LoVo (cell line): ENCODE measurements at places on chromosomes 4 and X.

GRCh38 chr4:173878701-173879100 is 348.7 kb upstream of the HAND2 start:
- no peak for DNase-seq

DNA sequence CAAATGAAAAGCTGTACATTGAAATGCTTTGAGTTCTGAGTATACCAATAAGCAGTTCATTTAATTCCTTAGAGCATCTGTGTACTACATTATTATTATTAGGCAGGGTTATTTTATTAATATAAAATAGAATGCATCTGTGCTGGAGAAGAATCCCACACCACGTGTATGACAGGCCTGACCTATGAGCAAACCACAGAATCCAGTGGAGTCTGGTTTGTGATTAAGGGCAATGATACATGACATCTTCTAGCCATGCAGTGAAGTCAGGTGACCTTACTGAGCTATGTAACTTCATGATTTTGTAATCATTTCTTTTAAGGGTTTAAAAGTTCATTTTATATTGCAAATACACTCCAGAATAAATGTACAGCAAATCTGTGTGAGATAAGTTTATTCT is 1165.0 kb upstream of the TENM3 start:
- DNase-seq, result no peak

GRCh38 chr4:73735231-73735630 is 5.1 kb upstream of the CXCL8 start:
- DNase-seq, result no peak

DNA sequence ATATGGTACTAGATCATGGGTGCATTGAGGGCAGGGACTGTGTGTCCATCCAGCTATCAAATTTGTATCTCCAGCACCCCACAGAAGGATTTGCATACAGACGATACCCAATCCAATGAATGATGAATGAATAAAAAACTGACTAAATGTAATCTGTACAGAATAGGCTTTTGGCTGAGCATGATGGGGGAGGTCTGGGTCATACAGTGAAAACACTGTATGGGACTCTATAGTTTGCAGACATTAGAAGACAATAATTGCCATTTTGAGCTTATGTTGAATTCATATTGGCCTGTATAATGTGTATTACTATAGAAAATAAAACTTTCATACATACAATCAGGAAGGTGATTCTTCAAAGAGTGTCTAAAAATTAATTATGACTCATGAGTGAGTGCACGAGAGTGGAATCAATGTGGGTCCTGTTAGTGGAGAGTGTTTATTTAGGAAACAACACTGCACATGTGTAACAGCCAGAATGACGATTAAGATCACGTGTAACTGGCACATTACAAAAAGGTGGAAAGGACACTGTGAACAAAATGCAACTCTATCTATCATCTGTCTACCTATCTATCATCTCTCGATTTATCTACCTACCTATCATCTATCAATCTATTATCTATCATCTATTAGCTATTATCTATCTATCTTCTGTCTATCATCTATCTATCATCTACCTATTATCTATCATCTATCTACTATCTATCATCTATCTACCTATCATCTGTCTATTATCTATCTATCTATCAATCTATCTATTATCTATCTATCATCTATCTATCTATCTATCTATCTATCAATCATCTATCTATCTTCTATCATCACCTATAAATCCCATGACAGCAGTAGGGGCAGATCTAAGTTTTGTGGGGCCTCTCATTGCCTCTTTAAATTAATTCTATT is 201.3 kb downstream of the PTTG2 start:
- no peak for DNase-seq

DNA sequence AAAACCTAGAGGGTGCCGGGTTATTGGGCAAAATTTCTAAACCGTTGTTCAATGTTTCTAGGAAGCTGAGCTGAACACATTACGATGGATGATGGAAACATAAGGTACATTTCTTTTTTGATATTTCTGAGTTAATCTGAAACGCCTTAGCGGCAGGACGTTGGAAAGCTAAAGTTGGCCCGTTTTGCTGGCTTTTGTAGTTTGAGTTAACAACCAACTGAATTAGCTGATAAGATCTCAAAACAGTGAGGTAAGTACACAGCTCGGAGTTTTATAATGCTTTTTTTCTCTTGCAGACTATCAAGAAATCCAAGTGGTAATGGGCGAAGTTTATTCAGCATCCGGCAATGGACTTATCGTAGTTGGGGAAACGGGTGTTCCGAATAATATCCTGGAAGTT is 73.5 kb downstream of the PRSS12 start:
- DNase-seq, result no peak

DNA sequence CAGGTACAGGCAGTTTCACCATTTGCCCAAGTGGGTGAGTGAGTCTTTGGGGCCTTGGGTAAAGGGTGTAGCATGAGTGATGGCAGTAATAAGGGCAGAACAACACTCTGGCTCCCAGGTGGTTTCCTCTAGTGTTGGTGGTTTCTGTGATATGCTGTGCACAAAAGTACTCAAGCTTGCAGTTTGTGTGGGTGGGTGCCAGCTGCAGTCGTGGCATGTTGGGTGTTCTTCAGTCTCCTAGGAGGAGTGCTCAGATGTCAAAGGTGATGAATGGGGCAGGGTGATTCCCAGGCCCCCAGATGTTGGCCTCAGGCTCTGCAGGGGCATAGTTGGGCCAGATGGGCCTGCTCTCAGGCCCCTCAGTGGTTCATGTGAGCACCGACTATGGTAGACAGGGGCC is 166.1 kb upstream of the KLF8 start:
- DNase-seq, result no peak

- peak; percentile 6 for DNase-seq
Observed at GRCh38 chr4:99447079-99447478, 11.9 kb upstream of the ADH7 start.

- no peak for DNase-seq
Observed at GRCh38 chrX:152915541-152916241, 17.8 kb downstream of the ZNF185 start.

DNA sequence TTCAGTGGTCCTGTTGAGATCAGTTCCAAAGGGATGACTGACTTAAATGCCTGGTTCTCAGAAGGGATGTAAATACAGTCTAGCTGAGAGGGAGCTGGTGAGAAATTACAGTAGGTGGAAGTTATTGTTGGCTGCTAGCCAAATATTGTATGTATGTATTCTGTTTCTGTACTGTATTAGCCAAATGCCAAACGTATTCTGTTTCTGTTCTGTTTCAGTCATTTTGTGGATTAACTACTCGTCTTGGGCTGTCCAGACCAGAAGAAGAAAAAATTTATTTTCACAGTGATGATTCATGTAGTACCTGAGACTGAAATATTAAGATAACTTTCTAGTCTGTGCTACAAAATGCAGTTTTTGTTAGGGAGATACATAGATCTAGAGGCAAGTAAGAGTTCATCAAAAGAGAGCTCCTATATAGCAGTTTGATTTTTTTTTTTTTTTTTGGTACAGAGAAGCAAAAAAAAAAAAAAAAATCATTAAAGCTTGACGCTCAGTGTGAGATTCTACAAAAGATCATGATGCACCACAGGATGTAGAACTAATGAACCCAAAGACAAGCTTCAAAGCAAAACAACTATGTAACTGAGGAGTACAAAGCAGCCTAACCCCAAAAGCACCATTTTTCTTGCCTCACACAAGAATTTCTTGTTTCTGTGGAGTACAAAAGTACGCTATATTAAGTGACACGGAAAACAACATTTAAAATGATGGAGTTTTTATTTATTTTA is 54.8 kb downstream of the CASP6 start:
- DNase-seq, result no peak

GRCh38 chr4:39285111-39285795 is 80.9 kb downstream of the RFC1 start:
- DNase-seq, result no peak

DNA sequence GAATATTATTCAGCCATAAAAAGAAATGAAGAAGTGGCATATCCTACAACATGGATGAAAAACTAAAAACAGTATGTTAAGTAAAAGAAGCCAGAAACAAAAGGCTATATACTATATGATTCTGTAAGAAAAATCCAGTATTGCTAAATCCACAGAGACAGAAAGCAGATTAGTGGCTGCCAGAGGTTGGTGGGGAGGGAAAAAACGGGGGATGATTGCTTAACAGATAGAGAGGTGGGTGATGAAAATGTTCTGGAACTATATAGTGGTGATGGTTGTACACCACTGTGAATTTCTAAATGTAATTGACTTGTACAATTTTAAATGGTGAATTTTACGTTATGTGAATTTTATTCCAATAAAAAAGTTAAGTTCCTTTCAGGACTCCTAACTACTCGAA is 157.6 kb upstream of the SH3RF1 start:
- DNase-seq, result no peak

DNA sequence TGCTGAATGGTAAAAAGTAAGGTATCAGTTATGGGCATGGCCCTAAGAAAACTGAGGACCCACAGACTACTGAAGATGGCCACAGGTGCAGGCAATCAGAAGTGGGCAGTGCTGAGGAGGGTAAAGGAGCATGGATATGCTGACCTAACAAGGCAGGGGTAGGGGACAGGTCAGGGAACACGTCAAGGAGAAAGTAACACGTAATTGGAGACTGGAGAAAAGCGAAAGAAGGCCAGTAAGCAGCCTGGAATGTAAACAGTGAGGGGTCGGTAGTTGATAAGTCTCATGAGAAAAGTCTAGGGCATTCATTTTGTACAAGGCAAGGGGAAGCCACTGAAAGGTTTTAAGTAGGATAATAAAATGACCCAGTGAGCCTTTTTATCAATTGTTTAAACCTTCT is 153.3 kb downstream of the PRDM5 start:
- DNase-seq, result peak; percentile 1

GRCh38 chrX:21438792-21439191 is 64.6 kb downstream of the CNKSR2 start:
- no peak for DNase-seq

GRCh38 chr4:185370268-185370949 is 25.3 kb downstream of the LRP2BP start:
- no peak for DNase-seq

DNA sequence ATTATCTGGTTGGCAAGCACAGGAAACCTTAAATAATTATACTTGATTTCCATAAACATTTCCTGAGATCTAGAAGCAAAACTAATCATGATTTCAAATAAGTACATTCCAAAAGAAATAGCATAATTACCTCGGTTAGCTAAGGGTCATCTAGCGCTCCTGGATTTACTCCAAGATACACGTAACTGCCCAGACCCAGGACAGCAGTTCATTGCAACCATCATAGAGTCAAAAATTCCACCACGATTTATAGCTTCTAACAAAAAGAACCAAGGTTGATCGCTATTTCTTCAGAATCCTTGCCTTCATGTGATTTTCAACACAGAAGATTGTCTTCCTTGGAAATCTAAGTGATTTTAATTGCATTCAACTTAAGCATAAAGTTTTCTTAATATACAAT is 1235.5 kb upstream of the TENM3 start:
- no peak for DNase-seq

GRCh38 chr4:154942176-154942575 is 161.1 kb downstream of the RBM46 start:
- DNase-seq, result no peak
